ENCODE measurements at places on chromosomes 16 and 17. TPM values are rescaled to one million over a fixed set of nuclear protein-coding genes. Genes with fewer than 3 reads are reported as not detected.

The C17orf78 gene
- total RNA-seq: not detected

The DUS1L gene
- 77.9 TPM for total RNA-seq

DNA sequence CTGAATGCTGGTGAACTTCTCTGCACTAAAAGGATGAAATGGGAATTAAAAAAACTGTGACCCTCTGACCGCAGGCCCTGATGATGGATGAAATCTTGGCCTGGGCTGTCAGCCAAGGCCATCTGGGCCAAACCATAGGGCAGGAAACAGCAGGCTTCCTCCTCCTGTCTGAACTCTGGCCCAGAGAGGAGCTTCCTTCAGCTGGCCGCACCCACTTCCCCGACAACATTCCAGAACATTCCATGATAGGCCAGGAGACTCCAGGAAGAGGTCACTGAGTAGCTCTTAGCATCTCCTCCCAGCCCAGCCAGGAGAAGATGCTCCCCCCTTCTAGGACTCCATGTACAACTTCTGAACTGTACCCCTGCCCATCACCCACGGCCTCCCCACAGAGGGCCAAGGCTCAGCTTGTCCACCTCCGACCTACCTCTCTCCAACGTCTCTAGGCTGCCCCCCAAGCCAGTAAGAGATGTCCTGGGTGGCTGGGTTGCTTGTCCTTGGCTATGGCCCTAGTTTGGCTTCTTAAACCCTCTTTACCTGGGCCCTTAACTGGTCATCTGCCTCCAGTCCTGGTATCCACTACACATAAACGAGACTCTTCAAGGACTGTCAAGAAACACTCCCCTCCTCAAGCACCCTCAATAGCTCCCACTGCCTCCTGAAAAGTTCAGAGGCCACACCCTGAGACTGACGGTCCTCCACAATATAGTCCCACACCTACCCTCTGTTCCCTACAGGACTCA is 1.7 kb downstream of the RPH3AL start:
- peak; percentile 61 for DNase-seq

GRCh38 chr17:49748791-49749190 is 15.1 kb downstream of the FAM117A start:
- DNase-seq: no peak

DNA sequence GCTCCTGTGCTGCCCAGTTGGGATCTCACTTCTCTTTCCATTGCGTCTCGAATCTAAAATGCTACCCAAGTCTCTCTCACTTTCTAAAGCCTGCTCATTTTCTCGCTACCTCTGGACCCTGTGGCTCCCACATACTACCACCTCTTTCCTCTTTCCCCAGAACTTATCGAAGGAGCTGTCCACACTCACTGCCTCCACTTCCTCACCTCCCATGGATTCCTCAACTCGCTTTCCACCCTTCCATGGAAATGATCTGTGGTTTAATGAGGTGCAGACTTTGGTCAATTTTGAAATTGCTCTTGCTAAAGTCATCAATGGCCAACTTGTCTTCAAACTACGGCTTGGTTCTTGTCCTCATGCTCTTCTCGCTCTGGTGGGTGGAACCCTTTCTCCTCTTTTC is 37.2 kb upstream of the ETV4 start:
- DNase-seq: no peak

Data from foreskin keratinocyte (primary cell).